ENCODE measurements at places on chromosomes 6 and 20.

GRCh38 chr20:33927724-33928123 lies 66.0 kb upstream of the RALY start:
- DNase-seq = no peak

- DNase-seq = no peak
These were observed 1.1 kb downstream of the BNIP5 start for GRCh38 chr6:36335465-36336207.

DNA sequence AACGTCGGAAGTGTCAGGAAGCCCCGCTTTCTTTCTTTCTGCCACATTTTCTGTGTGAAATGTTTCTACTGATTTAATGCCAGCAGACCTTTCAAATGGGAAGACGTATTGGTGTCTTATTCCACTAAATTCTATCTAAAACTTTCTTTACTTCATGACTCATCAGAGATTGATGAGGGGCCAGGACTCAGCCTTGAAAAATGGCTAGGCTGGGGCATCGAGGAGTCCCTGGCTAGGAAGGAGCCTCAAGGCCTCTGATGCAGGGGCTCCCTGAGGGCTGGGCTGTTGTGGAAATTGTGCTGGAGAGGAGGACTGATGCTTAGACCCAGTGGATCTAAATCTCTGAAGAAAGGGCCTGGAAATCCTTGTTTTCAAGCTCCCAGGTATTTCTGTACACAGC lies 192.8 kb upstream of the PDE10A start:
- no peak for DNase-seq

DNA sequence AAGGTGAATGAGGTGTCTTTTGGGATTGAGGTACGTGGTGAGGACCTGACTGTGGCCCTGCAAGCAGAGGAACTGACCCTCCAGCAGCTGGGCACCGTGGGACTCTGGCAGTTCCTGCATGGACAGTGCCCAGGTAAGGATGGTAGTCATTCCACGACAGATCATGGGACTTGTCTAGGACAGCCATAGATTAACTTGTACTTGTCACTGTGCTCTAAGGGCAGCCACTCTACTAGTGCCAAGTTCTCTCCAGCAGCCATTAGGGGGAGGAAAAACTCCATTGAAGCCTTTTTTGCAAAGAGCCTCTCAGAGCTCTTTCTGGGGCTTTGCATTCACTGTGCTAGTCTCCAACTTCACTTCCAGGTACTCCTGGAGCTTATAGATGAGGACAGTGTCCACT lies 20.4 kb downstream of the TAF11 start:
- DNase-seq = no peak

DNA sequence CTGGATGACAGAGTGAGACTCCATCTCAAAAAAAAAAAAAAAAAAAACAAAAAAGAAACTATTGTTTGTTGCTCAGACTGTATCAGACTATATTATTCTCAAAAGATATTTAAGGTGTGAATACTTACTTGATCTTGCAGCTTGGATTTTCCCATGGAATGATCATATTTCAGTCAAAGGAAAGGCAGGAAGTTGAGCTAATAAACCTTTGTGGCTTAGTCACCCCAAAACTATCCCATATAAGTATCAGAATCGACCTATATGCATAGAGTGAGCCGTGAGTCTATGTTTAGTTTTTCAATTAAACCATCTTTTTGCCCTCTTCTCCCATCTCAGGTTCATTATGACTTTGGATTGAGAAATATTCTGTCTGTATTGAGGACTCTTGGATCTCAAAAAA lies 152.6 kb downstream of the DNAH8 start:
- no peak for DNase-seq

GRCh38 chr20:22794200-22794599 lies 209.8 kb upstream of the FOXA2 start:
- DNase-seq = no peak

GRCh38 chr6:166477647-166478365 lies 95.1 kb upstream of the MPC1 start:
- no peak for DNase-seq

DNA sequence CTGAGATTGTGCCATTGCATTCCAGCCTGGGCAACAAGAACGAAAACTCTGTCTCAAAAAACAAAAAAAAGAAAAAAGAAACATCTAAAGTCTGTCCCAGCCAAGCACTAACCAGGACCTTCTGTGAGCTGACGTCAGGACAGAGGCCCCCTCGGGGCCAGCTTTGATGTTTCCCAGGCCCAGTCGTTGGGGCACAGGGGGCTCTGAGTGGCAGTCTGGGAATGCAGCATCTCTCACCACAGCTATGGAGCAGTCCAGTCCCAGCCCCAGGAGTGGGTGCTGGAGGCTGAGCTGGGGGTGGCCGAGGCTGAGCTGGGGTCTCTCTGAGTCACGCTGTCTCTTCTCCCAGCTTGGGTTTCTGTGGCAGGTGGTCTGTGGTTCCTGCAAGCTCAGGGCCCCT lies 46.0 kb upstream of the SRF start:
- no peak for DNase-seq

DNA sequence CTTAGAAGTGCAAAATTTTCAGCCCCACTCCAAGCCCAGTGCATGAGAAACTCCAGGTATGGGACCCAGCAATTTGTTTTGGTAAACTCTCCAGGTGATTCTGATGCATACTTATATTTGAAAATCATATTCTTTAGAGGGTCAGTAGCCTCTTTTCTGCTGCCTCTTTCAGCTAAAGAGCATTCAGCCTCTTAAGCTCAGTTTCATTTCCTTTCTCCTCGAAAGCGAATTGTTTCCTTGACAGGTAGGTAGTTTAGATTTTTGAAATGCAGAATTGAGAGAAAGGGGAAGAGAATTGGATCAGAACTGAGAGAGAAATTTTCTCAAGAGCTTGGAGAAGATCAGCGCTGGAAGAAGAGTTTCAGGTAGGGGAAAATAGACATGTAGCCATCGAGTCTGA lies 995.8 kb upstream of the FLRT3 start:
- DNase-seq = no peak

DNA sequence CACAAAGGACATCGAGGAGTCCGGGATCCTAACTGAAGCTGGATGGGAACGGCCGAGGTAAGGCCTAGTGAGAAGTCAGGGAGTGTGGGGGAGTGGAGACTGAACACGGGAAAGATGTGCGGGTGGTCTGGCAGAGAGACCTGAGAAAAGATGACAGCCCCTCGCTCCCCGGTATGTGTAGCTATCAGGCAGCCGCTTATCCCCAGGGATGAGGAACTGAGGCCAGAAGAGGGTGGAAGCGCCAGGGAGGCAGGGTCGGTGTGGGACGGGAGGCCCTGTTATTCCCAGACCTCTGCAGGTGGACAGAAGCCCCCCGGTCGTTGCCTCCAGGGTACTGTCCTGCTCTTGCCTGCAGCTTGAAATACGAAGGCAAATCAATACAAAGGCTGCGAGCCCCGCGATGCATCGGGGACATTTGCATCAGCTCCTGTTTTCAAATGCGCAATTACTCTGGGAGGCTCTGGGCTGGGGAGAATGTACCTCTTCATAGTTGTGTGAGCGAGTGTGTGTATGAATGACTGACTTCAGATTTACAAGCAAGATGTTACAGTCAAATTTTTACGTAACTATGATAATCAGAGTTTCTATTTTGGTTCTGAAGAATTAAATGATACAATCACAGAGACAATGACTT lies 221.3 kb downstream of the QKI start:
- DNase-seq = no peak

DNA sequence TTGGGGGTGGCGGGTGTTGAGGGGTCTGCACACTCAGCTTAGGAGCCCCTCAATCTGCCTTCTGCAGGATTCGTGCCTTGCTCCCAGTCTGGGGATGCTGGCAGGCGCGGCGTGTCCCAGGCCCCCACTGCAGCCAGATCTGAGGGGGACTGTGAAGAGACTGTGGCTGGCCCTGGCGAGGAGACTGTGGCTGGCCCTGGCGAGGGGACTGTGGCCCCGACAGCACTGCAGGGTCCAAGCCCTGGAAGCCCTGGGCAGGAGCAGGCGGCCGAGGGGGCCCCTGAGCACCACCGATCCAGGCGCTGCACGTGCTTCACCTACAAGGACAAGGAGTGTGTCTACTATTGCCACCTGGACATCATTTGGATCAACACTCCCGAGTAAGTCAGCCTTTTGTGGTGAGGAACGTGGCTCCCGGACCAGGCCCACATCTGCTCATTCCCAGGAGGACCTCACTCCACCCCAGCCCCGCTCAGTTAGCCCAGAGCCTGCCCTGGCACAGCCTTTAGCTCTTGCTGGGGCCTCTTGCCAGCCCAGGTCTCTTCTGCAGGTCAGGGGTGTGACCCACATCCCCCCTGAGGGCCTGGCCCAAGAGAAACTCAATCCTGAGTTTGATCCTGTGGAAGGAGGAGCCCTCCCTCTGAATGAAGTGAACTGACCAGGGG lies 1.1 kb downstream of the EDN3 start:
- DNase-seq = no peak

GRCh38 chr6:152160346-152160745 lies 352.9 kb downstream of the ESR1 start:
- no peak for DNase-seq

GRCh38 chr20:14342918-14343317 lies 5.5 kb upstream of the FLRT3 start:
- DNase-seq = no peak

- no peak for DNase-seq
These were observed 44.4 kb downstream of the FAXC start for GRCh38 chr6:99305021-99305554.

- DNase-seq = no peak
These were observed 707.9 kb upstream of the NRSN1 start for GRCh38 chr6:23418095-23418494.

DNA sequence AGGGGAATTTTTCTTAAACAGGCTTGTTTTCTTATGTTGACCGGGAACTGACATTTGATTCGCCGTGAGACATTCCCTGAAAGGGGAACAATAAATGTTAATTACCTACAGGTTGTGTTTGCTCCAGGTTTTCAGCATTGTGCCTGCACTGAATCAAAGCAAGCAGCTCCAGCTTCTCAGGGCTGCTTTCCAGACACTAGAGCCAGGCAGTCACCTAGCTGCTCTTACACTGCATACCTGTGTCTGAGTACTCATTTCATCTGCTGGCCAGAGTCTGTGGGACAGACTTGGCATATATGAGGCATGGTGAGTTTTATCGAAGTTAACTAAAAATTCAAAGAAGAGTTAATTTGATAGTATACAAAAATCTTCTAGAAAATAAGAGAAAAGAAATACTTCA lies 951.8 kb upstream of the MAP3K7 start:
- DNase-seq = no peak

DNA sequence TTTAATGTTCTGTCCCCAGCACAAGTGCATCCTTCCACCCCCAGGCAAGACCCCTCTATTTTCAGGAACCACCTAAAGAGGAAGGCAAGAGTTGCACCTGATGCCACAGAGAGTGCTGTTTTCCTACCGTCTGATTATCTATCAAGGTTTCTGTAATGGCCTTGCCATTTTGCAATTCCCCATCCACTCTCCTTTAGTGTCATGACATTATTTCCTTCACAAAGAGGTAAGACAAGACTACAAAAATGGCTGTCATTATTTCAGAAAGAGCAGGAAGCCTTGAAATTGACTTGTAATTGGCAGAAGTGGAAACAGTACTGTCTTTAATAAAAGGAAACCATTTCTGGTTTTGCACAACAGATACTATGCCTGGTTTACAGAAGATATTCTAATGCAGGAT lies 426.7 kb downstream of the PTPRT start:
- DNase-seq = no peak

GRCh38 chr6:148803979-148804378 lies 57.1 kb downstream of the UST start:
- DNase-seq = no peak

DNA sequence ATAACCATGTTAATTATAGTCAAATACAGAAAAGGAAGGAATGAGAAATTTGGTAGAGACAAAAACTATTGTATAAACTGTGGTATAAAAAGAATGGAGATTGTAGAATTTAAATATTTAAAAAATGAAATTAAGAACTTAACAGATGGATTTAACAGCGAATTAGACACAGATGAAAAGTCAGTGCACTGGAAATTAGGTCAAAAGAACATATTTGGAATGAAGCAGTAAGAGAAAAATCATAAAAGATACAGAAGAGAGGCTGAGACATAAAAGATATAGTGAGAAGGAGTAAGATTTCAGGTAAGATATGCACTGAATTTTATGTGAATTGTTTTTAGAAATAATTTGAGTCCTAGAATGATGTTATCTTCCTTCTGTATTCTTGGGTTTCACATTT lies 14.0 kb downstream of the TSPYL4 start:
- no peak for DNase-seq

DNA sequence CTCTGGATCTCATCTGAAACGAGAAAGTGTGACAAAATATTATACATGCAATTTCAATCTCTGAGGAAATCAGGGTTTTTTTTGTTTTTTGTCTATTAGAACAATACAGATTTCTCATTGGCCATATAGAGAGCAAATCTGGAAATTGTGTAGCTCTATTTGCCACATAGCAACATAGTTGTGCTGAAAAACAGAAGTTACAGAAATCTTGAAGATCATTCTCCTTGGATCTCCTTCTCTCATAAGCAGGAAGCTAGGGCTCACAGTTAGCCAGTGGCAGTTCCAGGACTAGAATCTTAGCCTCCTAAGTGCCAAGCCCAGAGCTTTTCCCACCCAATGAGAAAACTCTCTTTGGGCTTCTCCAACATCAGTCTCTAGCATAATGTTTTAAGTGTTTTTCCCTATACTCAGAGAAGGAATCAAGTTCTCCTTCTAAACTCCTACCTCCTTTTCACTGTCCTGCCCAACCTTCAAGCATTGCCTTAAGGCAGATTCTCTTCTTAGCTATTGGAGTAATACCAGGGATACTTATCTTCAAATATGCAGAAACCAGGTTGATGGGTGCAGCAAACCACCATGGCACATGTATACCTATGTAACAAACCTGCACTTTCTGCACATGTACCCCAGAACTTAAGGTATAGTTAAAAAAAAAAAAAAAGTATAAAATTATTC lies 211.6 kb downstream of the ALDH8A1 start:
- DNase-seq = no peak

GRCh38 chr6:32645047-32645703 lies 8.0 kb downstream of the HLA-DQA1 start:
- no peak for DNase-seq

DNA sequence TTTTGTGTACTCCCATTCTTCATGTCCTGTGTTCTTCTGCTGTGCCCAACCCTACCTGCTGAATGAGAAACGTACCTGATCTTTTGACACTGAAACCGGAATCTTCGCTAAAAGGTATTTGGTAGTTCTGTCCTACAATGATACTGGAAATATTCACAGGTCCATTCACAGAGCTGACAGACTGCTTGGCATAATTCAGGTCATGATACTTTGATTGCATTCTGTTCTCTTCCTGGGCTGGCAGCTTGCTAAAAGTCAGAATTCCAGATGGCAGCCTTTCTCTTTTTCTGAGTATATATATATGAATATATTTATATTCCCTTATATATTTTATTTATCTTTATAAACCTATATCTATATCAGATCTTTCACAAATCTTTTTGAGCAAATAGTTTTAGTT lies 375.1 kb downstream of the PHF3 start:
- no peak for DNase-seq

DNA sequence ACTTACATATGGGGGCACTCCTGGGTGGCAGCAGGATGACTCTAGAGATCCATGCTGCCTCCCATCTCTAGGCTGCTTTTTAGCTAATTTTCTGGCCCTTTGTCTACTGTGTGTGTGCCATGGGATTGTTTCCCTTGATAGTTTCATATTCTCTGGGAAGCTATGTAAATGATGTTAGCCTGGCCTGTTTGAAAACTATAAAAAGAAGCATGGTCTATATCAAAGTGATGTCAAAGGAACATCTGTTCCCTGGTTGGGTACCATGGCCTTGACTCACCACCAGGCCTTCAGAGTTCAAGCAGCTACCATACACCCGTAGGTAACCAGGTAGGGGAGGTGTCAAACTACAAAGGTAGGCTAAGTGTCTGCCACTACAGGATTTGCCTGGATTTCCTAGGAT lies 310.4 kb downstream of the FRK start:
- no peak for DNase-seq
